ENCODE measurements at places on chromosomes 5 and 9.
A peak's percentile ranks its signal among the peaks of the same experiment; 100 is the strongest.

DNA sequence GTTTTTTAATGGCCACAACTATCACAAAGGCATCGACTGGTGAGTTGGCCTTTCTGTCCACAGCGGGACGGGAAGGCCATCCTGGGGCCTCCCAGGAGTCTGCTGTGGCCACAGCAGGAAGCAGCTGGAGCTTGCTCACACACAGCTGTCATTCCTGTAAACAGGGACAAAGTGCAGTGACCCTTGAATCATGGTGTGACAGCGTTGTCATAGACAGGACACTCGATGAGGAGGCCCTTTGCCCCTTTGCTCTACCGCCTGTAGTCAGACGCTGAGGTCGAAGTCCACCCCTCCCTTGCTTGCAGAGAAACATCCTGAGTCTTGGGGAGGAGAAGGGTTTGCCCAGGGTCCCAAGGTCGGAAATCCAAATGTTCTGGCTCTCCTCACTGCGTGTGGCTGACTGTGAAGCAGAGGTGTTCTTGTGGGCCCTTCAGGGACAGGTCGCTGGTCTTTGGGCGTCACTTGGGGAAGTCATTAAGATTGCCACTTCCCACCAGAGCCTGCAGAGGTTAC is 35.1 kb downstream of the NDST1 start:
- no peak for DNase-seq

DNA sequence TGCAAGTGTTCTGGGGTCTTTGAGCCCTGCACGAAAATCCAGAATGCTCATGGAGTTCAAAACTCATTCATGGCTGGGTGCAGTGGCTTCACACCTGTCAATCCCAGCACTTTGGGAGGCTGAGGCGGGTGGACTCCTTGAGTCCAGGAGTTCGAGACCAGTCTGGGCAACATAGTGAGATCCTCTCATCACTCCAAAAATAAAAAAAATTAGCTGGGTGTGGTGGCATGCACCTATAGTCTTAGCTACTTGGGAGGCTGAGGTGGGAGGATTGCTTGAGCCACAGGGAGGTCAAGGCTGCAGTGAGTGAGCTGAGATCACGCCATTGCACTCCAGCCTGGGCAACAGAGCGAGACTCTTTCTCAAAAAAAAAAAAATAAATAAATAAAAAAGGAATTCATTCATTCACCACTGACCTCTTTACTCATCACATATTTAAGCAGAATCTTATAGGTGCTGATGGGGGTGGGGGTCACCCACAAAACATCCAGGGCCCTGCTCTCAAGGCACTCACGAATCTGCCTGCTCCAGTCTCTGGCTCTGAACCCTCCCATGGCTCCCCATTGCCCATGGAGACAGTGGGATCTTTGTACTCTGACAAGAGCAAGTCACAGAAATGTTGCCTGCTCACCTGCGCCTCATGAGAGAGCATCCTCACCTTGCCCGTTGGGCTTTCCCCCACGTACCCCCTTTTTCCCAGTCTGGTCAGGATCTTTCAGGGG is 76.7 kb upstream of the IER5L start:
- no peak for DNase-seq

GRCh38 chr9:88534456-88535225 is at the start of gene NXNL2:
NXNL2 (plus strand) TSS chr9:88535178; CDS start chr9:88535435, 257 bp downstream.
- DNase-seq = peak; percentile 77

DNA sequence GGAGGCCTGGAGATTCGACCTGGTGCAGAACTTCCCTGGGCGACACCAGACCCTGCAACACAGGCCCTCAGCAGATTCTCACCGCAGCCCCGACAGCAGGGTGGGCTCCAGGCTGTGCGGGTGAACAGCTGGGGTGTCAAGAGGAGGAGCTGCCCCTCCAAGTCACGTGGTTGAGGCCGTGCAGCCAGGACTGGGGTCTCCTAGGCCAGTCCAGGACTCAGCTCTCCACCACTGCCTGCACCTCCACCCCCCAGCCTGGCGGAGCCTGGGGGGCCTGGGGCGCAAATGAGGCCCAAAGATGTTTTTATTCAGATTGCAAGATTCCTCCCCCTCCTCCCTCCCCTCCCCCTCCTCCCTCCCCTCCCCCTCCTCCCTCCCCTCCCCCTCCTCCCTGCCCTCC is 9.2 kb upstream of the AGPAT2 start:
- DNase-seq = no peak

DNA sequence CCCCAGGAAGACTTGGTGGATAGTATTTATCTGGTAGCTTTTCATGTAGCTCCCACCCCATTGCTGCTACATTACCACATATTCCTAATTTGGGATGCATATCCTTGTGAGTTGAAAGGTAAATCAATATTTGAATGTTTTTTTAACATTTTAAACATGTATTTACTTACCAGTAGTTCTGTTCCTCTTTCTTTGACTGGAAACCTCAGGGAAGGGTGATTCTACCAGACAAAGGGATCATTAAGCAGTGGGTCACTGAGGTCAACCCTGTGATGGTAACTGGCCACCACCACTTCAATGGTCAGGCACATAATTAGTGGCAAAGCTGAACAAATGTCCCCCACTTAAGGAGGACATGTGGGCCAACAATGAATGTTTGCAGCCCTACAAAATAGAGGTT is 27.2 kb upstream of the KLF9 start:
- no peak for DNase-seq

DNA sequence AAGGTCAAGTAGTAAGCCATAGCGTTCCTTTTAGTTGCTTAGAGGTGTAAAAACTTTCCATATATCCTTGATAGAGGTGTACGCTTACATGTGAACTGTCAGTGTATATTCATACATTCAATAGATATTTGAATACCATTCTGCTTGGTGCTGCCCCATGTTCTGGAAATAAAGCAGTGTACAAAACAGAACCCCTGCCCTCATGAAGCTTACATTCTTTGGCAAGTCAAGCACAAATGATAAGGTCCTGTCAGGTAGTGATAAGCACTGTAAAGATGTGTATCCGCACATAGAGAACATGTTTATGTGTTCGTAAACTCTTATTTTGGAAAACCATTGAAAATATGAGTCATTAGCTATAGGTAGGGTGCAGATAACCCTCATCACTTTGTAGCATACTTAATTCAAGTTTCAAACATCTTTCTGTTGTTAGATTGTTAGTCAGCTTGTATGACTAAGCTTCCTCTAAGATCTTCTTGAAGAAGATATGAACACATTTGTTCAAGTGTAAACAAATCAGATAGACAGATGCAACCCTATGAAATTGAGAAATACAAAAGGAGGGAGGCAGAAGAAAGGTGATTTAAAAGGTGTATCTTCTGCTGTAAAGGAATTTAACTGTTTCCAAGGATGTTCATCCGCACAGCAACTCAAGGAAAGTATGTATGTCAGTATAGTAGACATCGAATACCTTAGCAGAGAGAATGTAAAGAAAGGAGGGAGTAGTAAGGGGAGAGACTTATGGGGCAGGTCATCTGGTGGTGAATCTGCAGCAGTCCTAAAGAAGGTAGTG is 1.6 kb downstream of the GTF3C4 start:
- no peak for DNase-seq

GRCh38 chr5:170142196-170142595 is 36.5 kb downstream of the FOXI1 start:
- DNase-seq = no peak

DNA sequence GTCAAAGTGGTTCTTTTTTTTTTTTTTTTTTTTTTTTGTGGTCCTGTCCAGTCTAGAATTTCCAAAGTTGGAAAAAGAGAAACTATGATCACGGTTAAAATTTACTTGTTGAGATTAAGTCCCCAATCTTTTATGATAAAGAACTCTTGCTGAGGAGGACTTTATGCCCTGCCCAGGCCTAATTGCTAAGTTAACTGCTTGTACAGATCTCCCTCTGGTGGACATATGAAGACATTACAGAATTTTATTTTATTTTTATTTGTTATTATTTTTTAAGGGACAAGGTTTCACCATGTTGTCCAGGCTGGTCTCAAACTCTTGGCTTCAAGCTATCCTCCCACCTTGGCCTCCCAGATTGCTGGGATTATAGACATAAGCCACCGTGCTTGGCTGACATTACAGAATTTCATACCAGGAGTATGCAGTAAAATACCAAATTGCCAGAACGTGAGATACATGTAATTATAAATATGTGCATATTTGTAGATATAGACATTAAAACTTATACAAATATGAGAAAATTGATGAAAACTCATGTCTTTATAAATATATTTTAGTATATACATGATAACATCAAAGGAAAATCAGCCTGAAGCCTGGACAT is 91.2 kb downstream of the RFK start:
- DNase-seq = no peak

- no peak for DNase-seq
These were observed 140.9 kb downstream of the SYK start for GRCh38 chr9:90942555-90942954.

GRCh38 chr5:181161534-181162175 is 14.3 kb downstream of the OR2V2 start:
- DNase-seq = no peak

Measured in 8988T (cell line).